ENCODE measurements at places on chromosomes 6 and 20.

GRCh38 chr6:123091091-123091895, 95.3 kb downstream of the CLVS2 start:
- no peak for DNase-seq

DNA sequence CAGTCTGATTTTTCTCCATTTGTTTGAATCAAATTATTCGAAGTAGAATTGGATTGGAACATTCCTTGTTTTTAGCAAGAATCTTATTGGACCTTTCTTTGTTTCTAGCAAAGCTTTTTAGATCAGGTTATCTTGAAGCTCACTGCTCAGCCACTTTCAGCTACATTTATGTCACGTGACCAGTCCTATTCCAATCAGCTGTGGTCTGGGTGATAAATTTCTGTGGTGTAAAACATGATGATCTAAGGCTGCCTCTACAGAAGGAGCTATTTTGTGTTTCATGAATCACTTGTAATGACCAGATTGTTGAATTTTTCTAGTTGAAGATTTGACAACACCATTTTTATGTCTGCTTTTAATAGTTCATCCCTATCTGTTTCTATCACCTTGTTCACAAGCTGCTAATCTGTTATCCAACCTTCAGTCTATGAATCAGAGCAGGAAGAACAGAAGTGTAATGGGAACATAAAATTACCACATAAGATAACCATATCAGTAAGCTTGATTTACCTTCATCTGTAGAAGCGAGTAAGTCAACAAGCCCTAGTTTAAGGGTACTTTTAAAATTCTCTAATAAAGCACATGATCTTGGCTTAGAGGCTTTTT, 101.0 kb upstream of the MAP3K7 start:
- no peak for DNase-seq

GRCh38 chr6:99745651-99746050, 139.0 kb downstream of the PRDM13 start:
- no peak for DNase-seq

DNA sequence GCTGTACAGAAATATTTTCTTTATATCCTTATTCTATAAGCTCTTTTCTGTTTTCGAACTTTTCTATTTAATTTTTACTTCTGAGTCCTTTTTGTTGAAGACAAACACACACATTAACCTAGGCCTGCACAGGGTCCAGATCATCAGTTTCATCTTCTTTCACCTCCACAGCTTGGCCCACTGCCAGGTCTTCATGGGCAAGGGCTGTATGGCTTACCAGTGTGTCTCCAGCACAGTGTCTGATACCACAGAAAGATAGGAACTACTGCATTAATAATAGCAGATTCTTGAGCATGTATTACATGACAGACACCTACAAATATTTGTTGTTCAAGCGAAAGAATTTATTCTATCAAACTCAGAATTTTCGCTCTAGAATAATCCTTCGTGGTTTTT, 24.4 kb downstream of the QKI start:
- no peak for DNase-seq

- no peak for DNase-seq
Measured at GRCh38 chr20:57753332-57754164, 43.7 kb upstream of the PMEPA1 start.

DNA sequence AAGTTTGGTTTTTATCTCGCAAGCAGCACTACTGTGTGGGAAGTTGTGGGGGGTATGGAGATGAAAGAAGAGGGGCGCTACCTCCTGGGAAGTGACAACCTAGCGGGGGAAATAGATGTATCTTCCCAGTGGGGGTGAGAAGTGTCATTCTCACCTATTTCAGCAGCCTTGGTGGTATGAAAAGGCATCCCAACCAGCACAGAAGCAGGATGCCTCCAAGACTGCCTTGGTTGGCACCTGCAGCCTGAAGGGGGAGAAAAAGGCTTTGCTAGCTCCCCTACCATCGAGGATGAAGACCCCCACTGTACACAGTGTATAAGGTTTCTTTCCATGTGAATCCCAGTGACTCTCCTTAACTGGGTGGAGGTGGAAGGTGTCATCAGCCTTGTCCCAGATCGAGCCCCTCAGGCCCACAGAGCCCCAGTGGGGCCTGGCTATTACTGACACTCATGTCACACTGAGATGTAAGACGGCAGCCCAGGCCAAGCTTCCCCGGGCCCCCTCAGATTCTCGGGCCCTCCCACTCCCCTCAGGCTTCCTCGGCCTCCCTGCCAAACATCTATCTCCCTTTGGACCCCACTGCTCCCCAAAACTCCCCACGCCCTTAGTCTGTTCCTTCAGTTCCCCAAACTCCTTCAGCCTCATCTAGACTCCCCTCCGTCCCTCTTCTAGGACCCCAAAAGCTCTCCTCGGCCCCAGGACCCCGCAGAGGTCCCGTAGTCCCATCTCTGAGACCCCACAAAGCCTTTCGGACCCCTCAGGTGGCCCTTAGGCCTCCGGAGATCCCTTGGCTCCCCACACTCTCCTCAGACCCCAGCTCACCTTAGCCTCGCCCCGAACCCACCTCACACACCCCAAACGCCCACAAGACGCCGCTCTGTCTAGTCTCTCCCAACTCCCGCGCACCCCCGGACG, 688 bp downstream of the COMMD7 start:
- DNase-seq = no peak

GRCh38 chr20:38090061-38090460, 56.5 kb downstream of the RPRD1B start:
- no peak for DNase-seq

All from neural crest cell (in vitro differentiated cells).